ENCODE measurements at places on chromosomes 7 and 10.

- H3K27ac ChIP-seq, result no peak overlapping the region
- H3K27me3 ChIP-seq, result no peaks in the 10 kb centered on the region
- no peaks in the 10 kb centered on the region for H3K36me3 ChIP-seq
- no peak overlapping the region for H3K4me3 ChIP-seq
- no peaks in the 10 kb centered on the region for H3K4me1 ChIP-seq
- no peak for DNase-seq
Observed at GRCh38 chr10:34236931-34237330, 578.2 kb downstream of the PARD3 start.

- no peaks in the 10 kb centered on the region for H3K36me3 ChIP-seq
- H3K27ac ChIP-seq, result no peak overlapping the region
- H3K4me1 ChIP-seq, result no peaks in the 10 kb centered on the region
Observed at GRCh38 chr10:101337836-101338235, 16.1 kb upstream of the BTRC start.

GRCh38 chr7:113094517-113095249 is 8.1 kb upstream of the GPR85 start:
- H3K4me3 ChIP-seq, result no peak overlapping the region
- H3K36me3 ChIP-seq, result no peaks in the 10 kb centered on the region
- H3K4me1 ChIP-seq, result no peaks in the 10 kb centered on the region
- no peak overlapping the region for H3K27ac ChIP-seq
- no peak for DNase-seq
- H3K27me3 ChIP-seq, result no peaks in the 10 kb centered on the region

DNA sequence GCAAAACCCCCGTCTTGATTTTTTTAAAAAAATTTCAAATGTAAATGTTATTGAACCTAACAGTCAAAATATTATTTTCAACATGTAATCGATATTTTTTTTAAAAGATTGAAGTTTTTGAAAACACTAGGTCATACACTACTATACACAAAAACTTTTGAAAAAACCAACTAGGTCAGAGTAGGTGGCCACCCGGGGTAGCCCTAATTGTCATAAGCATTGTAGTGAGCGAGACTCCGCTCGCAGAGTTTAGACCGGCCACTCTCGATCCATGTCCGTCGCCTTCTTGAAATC is 417 bp downstream of the RFC2 start:
- peak overlapping the region; percentile 91 for H3K27ac ChIP-seq
- H3K4me3 ChIP-seq, result peak overlapping the region; percentile 60
- DNase-seq, result no peak
- H3K36me3 ChIP-seq, result peaks cover 24% of the 10 kb centered on the region
- H3K27me3 ChIP-seq, result no peaks in the 10 kb centered on the region
- no peaks in the 10 kb centered on the region for H3K4me1 ChIP-seq

DNA sequence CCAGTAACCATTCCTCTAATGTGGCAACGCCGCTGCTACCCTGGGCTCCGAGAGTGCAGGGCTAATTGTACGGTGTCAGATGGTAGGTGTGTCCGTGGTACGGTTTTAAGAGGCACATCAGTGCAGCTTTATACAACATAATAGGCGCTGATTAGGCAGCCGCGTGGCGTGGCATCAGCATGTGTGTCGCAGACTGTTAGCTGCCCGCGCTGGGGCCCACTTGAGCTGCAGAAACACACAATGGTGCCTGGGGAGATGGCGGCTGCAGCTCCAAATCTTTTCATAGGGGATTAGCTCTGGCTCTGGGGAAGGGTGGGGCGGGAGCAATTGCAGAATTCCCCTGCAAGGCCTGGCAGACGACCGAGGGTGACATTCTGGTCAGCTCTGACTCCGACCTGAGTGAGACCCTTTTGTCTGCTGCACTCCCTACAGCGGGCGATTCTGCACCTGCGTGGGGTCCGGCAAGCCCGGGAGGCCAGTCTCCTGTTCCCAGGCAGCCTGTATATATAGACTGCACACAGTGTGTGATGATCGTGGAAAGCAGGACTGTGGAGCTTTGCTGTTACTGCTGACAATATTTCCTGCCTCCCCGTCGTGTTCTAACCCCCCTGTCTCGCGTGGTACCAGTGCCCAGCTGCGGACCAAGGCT is 722.7 kb upstream of the CELF2 start:
- no peaks in the 10 kb centered on the region for H3K36me3 ChIP-seq
- no peaks in the 10 kb centered on the region for H3K4me1 ChIP-seq
- DNase-seq, result no peak
- no peaks in the 10 kb centered on the region for H3K27me3 ChIP-seq
- no peak overlapping the region for H3K27ac ChIP-seq
- no peak overlapping the region for H3K4me3 ChIP-seq

DNA sequence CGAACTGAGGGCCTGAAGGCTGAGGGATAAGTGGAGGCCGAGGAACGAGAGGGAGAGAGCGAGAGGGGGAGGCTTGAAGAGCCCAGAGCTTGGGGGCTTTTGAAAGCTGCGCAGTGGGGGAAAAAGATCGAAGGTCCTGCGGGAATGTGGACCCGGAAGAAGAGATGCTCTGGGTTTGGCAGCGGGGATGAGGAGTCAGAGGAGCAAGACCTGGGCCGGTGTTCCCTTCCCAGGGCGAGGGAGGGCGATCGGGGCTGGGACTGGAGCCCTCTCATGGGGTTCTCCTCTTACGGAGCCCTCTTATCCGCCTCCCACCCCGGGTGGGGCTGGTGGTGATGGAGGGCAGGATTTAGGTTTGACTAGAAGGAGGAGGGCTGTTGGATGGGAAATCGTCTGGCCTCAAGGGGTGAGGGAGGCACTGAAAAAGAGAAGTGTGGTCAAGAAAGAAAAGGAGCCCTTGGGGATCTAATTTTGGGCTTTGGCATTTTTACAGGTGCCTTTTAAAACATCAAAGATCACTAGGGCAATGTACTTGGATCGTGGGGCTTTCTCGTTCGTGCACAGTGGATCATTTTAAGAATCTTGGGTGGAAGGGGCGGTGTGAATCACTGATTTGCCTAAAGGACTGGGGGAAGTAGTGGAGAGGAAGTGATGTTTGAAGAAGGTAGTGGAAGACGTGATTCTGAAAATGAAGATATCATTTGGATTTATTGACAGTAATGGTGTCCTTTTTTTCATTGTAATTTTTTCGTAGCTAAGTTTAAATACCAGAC is 637 bp downstream of the SAMD8 start:
- no peaks in the 10 kb centered on the region for H3K36me3 ChIP-seq
- peak; percentile 64 for DNase-seq
- no peaks in the 10 kb centered on the region for H3K27me3 ChIP-seq
- H3K4me3 ChIP-seq, result peak overlapping the region; percentile 81
- peaks cover 66% of the 10 kb centered on the region for H3K4me1 ChIP-seq

DNA sequence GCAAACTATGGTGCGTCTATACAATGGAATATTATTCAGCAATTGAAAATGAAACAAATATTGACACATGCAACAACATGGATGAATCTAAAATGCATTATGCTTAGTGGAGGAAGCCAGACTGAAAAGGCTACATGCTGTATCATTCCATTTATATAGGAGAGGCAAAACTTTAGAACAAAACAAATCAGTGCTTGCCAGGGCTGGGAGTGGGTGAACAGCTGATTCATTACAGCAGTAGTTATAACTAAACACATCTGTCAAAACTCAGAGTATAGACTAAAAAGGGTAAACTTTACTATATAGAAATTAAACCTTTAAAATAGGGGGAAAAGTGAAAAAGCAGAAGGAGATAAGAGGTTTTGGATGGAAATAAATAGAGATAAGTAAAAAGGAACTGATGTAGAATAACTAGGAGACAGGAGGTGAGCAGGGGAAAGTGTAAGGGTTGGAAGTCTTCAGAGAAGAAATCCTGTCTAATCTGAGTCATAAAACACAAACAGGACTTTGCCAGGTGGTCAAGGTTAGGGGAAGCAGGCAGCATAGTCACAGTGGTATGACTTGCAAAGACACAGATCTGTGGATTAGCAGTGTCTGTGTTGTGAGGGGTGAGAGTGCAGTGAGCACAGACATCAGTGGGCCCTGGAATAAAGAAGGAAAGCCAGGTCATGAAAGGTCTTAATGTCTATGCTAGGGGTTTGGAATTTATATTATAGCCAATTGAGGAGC is 349.8 kb downstream of the PHTF2 start:
- H3K4me3 ChIP-seq, result no peak overlapping the region
- no peak overlapping the region for H3K27ac ChIP-seq
- no peaks in the 10 kb centered on the region for H3K4me1 ChIP-seq
- H3K27me3 ChIP-seq, result no peaks in the 10 kb centered on the region

- H3K27ac ChIP-seq, result no peak overlapping the region
- H3K4me3 ChIP-seq, result no peak overlapping the region
- H3K4me1 ChIP-seq, result no peaks in the 10 kb centered on the region
- no peaks in the 10 kb centered on the region for H3K27me3 ChIP-seq
- DNase-seq, result no peak
Observed at GRCh38 chr10:77726732-77727131, 89.1 kb upstream of the KCNMA1 start.

DNA sequence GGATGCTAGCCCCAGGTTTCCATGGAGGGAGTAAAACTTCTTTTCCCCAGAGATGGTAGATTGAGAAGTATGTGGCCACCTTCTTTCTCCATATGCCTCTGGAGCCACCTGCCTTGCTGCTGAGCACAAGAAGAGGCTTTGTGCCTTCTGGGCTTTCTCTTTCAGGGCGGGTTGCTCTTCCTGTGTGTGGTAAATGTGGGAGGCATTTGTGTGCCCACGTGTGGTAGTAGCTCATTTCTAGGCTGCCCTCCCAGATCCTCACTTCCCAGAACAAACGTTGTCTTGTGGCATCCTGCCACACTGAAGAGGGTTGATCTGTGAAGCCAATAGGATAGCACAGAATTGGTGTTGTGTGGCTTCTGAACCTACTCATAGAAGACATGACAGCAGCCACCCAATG is 342.0 kb upstream of the PODXL start:
- no peak overlapping the region for H3K4me3 ChIP-seq
- H3K27ac ChIP-seq, result no peak overlapping the region
- DNase-seq, result no peak
- no peaks in the 10 kb centered on the region for H3K36me3 ChIP-seq
- no peaks in the 10 kb centered on the region for H3K27me3 ChIP-seq
- H3K4me1 ChIP-seq, result no peaks in the 10 kb centered on the region

- DNase-seq, result no peak
- no peaks in the 10 kb centered on the region for H3K4me1 ChIP-seq
- H3K36me3 ChIP-seq, result no peaks in the 10 kb centered on the region
- no peak overlapping the region for H3K4me3 ChIP-seq
- H3K27me3 ChIP-seq, result no peaks in the 10 kb centered on the region
Observed at GRCh38 chr7:51198654-51199053, 118.0 kb downstream of the COBL start.

- no peak for DNase-seq
- H3K27me3 ChIP-seq, result no peaks in the 10 kb centered on the region
- no peak overlapping the region for H3K27ac ChIP-seq
- H3K4me3 ChIP-seq, result no peak overlapping the region
- H3K4me1 ChIP-seq, result no peaks in the 10 kb centered on the region
- H3K36me3 ChIP-seq, result no peaks in the 10 kb centered on the region
Observed at GRCh38 chr10:117889664-117890063, 157.1 kb downstream of the RAB11FIP2 start.

GRCh38 chr10:54484186-54484585 is 316.8 kb downstream of the PCDH15 start:
- H3K27me3 ChIP-seq, result no peaks in the 10 kb centered on the region
- H3K27ac ChIP-seq, result no peak overlapping the region
- DNase-seq, result no peak
- no peaks in the 10 kb centered on the region for H3K4me1 ChIP-seq

- H3K36me3 ChIP-seq, result no peaks in the 10 kb centered on the region
- no peak overlapping the region for H3K4me3 ChIP-seq
- no peak overlapping the region for H3K27ac ChIP-seq
- no peak for DNase-seq
- peaks cover 18% of the 10 kb centered on the region for H3K27me3 ChIP-seq
Observed at GRCh38 chr7:26153823-26154783, 2.1 kb downstream of the NFE2L3 start.

- DNase-seq, result no peak
- H3K27me3 ChIP-seq, result no peaks in the 10 kb centered on the region
- H3K27ac ChIP-seq, result no peak overlapping the region
Observed at GRCh38 chr7:14717816-14718215, 184.7 kb downstream of the DGKB start.

- DNase-seq, result no peak
- peak overlapping the region; percentile 80 for H3K27ac ChIP-seq
- H3K36me3 ChIP-seq, result peaks cover 29% of the 10 kb centered on the region
- no peak overlapping the region for H3K4me3 ChIP-seq
Observed at GRCh38 chr7:44769776-44770294, 21.2 kb downstream of the ZMIZ2 start.

DNA sequence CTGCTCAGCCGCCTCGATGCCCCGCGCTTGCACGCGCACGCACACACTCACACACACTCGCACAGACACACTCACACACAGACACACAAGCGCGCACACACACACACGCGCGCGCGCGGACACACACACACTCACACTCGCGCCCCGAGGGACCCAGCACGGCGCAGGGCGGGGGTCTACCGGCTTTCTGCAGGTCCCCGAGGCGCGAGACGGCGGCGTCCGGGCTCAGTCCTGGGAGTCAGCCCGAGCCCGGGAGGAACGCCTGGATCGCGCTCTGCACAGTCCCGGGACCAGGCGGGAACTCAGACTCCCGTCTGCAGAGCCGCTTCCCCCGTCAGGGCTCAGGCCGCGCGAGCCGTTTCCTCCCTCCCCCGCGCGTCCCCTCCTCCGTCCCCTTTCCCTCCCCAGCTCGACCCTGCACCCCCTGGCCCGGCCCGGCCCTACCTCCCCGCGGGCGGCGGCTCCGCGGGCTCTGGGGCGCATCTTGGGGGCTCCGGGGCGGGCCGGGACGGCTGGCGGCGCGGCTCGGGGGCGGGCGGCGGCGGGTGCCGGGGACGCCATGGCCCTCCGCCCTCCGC is 464 bp downstream of the DENND2A start:
- H3K36me3 ChIP-seq, result no peaks in the 10 kb centered on the region
- H3K27me3 ChIP-seq, result no peaks in the 10 kb centered on the region
- peak overlapping the region; percentile 81 for H3K27ac ChIP-seq
- H3K4me3 ChIP-seq, result peak overlapping the region; percentile 52
- DNase-seq, result no peak

DNA sequence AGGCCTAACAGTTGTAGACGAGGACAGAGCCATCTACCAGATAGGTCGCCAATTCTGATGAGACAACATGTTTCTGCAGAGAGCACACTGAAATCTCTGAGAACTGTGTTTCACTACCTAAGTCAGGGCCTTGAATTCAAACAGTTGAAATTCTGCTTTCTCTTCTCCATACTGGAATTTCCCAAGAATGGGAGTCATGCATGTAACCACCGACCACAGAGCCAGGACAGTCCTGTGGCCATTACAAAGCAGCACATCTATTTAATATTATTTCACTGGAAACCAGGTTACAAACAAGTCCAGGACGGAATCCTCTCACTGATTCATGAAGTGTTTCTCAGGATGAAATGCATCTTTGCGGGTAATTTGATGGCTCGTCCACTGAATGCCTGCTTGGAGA is 62.0 kb upstream of the ST8SIA6 start:
- DNase-seq, result no peak
- no peaks in the 10 kb centered on the region for H3K4me1 ChIP-seq
- no peak overlapping the region for H3K27ac ChIP-seq
- H3K4me3 ChIP-seq, result no peak overlapping the region

GRCh38 chr7:66323114-66323796 is 118.1 kb downstream of the TPST1 start:
- DNase-seq, result no peak
- H3K4me1 ChIP-seq, result no peaks in the 10 kb centered on the region
- H3K27ac ChIP-seq, result no peak overlapping the region
- no peaks in the 10 kb centered on the region for H3K27me3 ChIP-seq
- no peaks in the 10 kb centered on the region for H3K36me3 ChIP-seq

GRCh38 chr7:92246360-92247101 is 757 bp downstream of the ANKIB1 start:
- no peaks in the 10 kb centered on the region for H3K27me3 ChIP-seq
- peaks cover 3% of the 10 kb centered on the region for H3K36me3 ChIP-seq
- peaks cover 36% of the 10 kb centered on the region for H3K4me1 ChIP-seq
- no peak for DNase-seq
